ENCODE measurements at places on chromosomes 2 and 18.

- no peak for DNase-seq
Observed at GRCh38 chr2:127063701-127064590, 43.0 kb downstream of the BIN1 start.

- DNase-seq: no peak
Observed at GRCh38 chr2:237411683-237412423, 2.1 kb downstream of the COL6A3 start.

- DNase-seq: no peak
Observed at GRCh38 chr2:127580167-127581049, 44.9 kb downstream of the MYO7B start.

DNA sequence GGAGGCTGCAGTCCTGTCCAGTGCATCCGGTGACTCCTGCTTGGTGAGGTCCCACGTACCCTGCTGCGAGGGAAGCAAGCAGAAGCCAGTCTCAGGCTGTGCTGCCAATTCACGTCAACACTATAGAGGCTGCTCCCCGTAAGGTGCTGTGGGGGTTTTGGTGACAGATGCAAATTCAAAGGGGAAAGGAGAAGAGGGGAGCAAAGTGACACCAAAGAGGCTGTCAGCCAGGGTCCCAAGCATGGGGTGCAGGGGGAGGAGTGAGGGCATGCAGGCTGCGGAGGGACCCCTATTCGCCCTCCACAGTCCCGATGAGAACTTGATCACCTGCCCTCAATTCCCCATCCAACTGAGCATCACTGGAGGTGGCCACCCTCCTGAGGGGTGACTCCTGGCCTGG lies 179.4 kb upstream of the HS6ST1 start:
- no peak for DNase-seq

DNA sequence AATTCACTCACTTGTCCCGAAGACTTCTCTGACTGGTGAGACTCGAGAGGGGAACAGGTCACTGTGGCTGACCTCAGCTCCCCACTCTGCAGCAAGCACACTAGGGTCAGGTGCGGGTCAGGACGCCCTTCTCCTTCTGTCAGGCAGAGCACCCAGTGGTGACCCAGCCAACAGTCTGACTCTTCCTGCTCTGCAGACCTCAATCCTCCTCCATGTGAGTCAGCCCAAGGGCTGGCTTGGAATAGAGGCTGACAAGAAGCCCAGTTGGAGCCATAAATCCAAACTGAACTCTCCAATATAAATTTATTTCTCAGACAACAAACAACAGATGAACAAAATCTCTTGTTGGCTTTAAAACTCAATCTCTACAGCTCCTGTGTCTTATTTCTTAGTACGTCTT lies 253.1 kb downstream of the SH3BP4 start:
- no peak for DNase-seq

DNA sequence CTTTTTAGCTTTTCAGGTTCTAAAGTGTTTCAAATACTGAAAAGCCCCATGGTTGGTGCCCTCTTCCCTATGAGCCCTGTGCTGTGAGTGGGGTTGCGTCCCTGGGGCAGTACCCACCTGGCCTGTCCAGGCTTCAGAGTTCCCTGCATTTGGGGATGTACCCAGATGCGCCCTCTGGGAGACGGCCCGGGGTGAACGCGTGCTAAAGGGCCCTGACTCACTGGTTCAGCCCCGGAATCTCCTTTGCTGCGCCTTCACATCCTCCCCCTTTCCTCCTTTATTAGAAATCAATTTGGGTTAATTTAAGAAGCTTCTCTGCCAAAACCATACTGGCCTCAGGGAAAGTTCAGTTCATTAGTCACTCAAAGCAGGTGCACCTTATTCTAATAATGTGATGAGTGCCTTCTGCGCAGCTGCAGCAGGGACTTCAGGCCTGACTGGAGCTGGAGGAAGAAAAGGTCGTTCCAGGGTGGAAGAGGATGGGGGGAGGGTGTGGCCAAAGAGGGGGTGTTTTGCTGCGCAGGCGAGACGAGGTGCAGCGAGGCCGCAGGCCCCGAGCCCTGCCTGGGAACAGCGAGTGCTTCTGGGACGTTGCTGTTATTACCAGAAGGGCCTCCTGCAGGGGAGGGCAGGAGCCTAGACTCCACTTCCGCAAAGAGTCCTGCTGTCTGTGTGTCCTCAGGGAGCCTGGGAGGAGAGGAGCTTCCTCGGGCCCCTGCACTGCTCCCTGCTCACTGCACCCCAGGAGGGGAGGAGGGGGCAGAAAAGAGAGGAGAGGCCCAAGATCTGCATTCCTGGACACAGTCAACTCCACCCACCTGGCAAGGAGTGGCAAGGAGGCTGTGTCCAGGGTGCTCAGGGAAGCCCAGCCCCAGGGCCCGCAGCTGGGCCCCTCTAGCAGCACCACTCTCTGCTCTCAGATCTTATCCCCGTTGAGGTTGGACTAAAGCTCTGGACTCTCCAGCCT lies 223.2 kb upstream of the PXDN start:
- no peak for DNase-seq

DNA sequence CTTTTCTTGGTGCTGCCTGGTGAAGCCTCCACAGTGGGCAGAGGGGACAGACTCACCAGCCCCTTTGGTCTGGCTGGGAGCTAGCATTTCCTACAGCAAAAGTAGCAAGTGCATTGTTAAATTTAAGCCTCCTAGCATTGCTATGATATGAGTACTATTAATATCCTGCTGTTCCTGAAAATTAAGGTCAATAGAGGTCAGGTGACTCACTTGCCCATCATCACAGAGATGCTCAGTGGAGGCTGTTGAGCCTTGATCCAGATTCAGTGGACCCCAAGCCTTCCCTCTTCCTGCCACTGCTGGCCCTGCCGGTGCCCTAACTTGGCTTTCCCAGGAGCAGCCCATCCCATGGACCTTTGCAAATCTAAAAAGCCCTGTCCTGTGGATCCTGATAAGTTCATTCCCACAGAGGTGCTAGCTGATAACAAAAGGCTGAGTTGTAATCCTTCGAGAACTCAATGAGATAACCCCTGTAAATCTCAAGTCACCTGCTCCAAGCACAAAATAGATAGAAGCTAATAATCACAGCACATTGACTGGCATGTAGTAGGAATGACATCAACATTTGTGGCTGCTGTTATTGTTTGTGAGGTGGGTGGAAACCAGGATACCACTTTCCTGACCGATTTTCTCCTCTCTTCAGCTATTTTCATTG lies 84.4 kb downstream of the THNSL2 start:
- no peak for DNase-seq

GRCh38 chr2:9141706-9142460 lies 64.7 kb upstream of the ASAP2 start:
- DNase-seq: no peak

DNA sequence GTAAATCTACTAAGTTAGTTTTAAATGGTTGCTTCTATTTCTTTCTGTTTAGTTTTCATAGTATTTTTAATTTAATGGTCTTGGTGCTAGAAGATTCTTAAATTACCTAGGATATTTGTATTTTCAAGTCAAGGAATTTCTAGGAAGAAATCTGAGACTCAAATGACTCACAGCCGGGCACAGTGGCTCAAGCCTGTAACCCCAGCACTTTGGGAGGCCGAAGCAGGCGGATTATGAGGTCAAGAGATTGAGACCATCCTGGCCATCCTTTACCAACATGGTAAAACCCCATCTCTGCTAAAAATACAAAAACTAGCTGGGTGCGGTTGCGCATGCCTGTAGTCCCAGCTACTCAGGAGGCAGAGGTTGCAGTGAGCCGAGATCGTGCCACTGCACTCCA lies 95.5 kb downstream of the C2orf74 start:
- no peak for DNase-seq

GRCh38 chr2:162245061-162245460 lies 1.8 kb upstream of the FAP start:
- DNase-seq: no peak

DNA sequence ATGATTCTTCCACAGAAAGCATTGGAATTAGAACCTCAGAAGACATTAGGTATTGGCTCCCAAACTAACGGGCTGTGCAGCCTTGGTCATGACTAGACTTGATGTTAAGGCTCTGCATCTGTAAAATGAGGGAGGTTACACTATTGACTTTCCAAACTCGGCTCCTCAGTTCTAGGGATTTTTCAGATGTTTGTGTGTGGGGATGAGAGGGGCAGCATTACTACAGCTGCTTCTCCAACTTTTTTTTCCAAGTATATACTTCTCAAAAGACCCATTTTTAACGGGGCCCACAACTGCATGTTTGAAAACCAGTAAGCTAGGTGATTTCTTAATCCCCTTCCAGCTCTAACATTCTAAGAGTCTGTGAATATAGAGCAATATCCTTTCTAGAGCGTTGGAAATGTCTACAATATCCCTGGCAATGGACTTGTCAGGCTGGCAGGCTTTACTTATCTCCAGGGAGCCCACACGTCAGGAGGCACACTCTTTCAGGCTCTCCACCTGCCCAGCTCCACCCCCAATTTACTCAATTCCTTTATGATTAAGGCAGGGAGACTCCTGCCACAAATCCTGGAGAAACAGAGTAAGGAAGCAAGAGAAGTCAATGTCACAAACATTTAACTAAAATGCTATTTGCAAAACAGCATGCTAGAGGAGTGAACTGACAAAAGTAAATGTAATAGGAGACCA lies 844 bp upstream of the MPV17 start:
- no peak for DNase-seq

DNA sequence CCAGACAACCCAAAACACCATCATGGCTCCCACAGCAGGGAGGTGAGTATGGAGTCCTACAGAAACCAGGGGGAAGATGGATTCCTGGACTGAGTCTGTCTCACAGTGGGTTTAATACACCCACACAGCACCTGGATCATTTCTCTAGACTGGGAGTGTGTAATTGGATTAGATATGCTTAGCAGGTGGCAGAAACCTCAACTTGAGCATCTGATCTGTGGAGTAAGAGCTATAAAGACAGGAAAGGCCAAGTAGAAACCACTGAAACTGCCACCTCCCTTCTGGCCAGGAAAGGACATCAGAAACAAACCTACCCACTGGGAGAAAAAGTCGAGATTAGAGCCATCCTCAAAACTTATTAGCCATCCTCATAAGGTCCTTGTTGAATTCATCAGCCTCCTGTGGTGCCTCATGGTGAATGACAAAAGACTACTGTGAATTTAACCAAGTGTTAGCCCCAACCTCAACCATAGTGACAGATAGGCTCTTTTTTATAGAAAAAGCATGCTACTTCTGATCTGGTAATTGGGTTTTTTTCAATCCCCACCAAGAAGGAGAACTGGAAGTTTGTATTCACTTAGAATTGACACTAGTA lies 28.1 kb upstream of the CHST9 start:
- no peak for DNase-seq

- DNase-seq: no peak
Observed at GRCh38 chr2:217335341-217335966, 475.6 kb upstream of the TNP1 start.

GRCh38 chr2:215797676-215798075 lies 215.7 kb downstream of the MREG start:
- DNase-seq: no peak

- no peak for DNase-seq
Observed at GRCh38 chr2:1997409-1997808, 253.1 kb upstream of the PXDN start.

DNA sequence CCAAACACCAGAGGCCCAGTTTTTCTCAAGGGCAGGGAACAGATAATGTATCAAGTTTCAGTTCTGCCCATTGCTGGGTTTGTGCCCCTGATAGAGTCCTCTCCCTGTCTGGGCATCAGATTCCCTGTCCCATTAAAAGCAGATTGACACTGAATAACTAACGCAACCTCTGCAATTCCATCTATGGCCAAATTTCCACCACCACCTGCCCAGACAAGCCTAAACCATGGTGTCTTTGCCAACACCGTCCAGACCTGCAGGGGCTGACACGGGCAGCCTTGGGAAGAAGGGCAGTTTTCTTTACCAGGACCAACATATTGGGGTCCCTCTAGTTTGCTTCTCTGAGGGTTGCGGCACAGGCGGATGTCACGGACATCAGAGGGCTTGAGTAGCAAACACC lies 26.4 kb upstream of the PAX8 start:
- no peak for DNase-seq
